Hematopoietic multipotent progenitor cell treated with erythropoietin and hydrocortisone succinate and interleukin-3 and kit ligand, for 6 days (in vitro differentiated cells): ENCODE measurements at places on chromosomes 2 and 18.

- DNase-seq, result no peak
These were observed 432.4 kb downstream of the DCDC2C start for GRCh38 chr2:4135765-4136164.

GRCh38 chr2:36530178-36530982, 67.6 kb downstream of the FEZ2 start:
- DNase-seq, result no peak

GRCh38 chr2:2269989-2270562, 61.0 kb downstream of the MYT1L start:
- DNase-seq, result no peak

DNA sequence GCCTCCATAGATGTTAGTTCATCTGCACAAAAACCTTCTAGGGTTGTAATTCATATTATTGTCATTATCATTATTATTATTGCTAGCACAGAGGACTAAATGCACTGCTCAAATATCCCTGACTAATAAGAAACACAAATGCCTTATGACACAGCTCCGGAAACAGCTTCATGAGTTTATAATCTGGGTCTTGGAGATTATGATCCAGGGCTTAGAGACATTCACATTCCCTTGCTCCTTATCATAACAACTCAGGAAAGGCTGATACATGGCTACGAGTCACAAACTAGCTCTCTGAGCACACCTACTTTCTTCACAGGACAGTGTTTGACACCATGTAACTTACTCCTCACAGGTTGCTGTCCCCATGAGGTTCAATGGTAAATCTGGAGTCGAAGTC, 102.2 kb upstream of the TTC39C start:
- no peak for DNase-seq

DNA sequence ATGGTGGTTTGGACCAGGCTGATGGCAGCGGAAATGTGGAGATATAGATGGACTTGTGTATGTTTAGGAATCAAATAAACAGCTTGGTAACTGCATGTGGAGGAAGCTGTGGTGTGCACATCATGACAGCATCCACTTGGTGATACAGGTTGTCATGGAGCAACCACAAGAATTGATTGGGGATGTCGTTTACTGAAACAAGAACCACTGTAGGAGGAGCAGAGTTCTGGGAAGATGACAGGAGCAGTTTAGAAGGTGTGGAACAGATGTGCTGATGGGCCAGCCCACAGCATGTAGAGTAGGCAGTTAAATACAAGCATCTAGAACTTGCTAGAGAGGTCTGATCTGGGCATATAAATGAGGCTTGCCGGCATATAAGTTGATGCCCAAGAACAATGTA, 152.4 kb upstream of the SERPINE2 start:
- no peak for DNase-seq
